ENCODE measurements at places on chromosomes 3 and 15.

DNA sequence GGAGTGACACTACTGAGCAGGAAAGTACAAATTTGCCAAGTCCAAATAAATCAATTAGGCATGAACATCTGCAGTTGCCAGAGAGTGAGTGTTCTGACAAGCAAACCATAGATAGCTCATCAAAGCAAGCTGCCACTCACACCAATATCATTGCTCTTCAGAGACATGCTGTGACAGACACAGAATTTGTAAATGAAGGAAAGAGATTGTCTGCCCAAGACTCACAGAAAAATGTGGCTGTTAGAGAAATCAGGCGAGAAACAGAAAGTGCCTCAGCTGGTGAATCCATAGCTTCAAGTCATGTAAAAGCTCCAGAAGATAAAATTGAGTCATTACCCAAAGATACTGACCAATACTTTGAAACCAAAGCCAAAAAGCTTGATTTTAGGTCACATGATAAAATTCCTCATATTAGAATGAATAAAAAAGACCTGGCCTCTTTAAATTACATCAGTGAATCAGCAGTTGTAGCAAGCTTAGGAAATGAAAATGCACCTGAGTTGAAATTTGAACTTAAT is 50.8 kb downstream of the CRYBG3 start:
- DNase-seq, result no peak

DNA sequence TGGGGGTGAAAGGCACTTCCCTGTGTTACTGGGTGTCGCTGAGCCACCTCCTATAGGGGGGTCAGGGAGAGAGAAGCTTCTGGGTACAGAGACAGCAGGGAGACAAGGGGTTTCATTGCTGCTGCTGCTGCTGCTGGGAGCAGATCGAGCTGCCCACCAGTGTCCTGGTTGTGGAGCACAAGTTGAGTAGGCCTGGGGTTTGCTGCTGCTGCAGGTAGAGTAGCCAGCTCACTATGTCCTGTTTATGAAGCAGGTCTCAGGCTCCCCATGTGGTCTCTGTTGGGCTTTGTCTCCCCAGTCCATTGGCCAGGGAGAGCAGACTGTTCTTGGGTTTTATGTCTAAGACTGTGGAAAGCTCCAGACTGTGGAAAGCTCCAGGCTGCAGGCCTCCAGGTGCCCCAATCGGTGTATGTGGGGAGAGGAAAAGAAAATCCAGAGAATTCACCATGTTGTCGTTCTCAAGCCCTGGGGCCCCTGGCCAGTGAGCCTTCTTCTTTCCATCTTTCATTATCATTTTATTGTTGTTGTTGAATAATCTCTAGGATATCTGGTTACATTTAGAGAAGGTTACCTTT is 157.8 kb downstream of the ADAMTS17 start:
- peak; percentile 74 for DNase-seq

DNA sequence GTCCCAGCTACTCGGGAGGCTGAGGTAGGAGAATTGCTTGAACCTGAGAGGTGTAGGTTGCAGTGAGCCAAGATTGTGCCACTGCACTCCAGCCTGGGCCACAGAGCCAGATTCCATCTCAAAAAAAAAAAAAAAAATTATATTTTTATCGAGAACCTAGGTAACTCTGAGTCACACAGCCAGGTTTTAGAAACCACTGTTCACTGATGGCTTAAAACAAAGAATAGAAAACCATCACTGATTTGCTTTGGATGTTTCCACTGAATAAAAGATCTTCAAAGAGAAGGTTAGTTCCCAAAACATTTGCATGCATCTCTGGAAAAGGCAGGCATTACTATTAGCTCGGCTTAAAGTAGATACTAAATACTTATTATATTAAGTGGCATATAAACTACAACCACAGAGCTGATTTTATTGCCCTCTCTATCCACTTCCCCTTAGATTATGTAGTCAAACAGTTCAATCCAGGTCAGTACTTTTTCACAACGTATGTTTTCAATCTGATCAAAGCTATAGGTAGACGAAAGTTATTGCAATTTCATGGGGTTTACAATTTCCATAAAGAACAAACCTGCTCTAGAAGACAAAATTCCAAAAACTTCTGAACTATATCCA is 1.4 kb downstream of the B4GALT4 start:
- DNase-seq, result no peak

- no peak for DNase-seq
Observed at GRCh38 chr3:100023595-100023994, 90.7 kb downstream of the FILIP1L start.

DNA sequence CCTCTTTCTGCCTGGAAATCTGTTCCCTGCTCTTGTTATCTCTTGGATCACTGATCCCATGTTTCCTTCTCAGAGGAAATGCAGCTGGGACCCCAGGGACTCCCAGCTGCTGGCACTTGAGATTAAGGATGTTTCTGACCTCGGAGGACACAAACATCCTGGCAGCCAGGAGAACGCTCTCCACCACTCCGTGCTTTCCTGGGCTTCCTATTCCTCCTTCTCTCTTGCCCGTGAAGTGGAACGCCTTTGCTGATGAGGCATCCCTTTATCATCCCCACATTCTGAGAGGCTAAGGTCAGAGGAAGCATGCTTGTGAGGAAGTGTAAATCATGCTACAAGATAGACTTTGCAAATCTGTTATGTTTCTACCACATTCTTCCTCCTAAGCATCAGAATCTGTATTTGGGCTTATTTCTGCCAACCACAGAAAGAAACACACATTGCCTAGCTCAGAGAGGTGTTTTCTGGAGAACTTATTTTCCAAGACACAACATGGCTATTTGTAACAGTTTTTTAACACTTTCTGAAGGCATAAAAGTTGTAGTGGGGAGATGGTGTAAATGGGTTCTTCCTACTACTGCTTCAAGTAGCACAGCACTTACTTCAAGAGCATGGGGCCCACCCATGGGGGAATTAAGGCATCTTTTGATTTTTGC is 25.6 kb upstream of the LDHAL6B start:
- no peak for DNase-seq

DNA sequence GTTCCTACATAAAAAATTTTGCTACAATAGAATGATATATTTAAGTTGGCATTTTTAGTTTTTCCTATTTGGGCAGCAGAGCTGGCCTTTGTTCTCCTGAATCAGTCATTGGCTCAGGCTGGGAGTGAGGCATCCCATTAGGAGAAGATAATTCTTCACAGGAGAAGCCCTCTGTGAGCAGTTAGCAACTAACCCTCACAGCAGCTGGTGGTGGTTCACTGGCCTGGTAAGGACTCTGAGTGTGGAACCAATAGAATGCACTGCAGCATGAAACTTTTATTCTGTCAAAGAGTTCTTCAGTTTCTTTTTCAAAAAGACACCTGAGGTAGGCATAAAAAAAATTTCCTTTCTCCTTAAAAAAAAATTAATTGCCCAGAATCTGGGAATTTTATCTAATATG is 562.6 kb downstream of the ZNF385D start:
- no peak for DNase-seq

- no peak for DNase-seq
Observed at GRCh38 chr3:138440596-138440995, 6.2 kb downstream of the ESYT3 start.

GRCh38 chr3:72152551-72153476 is 367.9 kb upstream of the PROK2 start:
- no peak for DNase-seq

DNA sequence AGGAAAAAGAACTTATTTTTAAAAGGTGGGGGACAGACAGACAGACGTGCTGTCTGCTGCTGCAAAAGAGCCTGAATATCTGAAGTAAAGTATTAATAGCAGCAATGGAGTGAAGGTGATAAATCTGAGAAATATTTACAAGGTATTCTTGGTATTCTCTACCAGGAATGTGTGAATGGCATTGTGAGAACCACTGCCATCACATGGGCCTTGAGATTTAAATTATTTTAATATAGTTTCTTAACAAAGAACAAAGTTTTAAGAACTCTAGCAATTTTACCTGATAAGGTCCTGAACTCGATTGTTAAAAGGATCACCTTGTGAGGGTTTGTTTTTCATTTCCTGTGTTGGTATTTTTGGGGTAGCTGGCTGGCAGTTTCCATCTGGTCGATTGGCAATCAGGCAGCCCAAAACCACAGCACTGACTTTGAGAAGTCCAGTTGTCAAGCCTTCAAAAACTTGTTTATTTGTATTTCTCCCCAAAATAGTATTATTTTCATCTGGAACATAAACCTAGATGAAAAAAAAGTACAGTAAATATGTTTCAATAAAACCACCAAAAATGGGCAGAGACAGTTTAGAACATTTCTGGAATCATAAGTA is 97.3 kb downstream of the ISL2 start:
- DNase-seq, result no peak

- DNase-seq, result no peak
Observed at GRCh38 chr3:171854649-171855305, 11.6 kb downstream of the TMEM212 start.

- no peak for DNase-seq
Observed at GRCh38 chr3:195184716-195185421, 86.1 kb downstream of the XXYLT1 start.

DNA sequence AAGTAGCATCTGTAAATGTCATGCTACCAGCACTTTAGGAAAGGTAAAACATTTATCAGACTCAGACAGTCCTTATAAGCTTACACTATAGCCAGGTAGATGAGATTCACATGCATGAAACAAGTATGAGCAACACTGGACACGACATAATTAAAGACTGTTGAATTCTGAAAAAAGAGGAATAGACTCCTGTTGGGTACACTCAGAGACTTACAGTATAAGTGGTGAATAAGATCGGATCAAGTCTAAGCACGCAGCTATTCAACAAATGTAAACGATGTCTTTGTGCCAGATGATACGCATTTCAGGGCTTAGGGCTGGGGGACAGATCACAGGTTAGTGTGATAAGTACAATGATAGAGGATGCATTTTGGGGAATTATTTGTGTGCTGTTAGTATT is 43.2 kb upstream of the SPPL2A start:
- no peak for DNase-seq

- no peak for DNase-seq
Observed at GRCh38 chr15:39156166-39156565, 424.7 kb upstream of the THBS1 start.

GRCh38 chr15:32636908-32637567 is 4.5 kb upstream of the SCG5 start:
- DNase-seq, result no peak

GRCh38 chr3:71328926-71329325 is 254.6 kb downstream of the FOXP1 start:
- DNase-seq, result no peak

GRCh38 chr3:112676659-112677234 is 35.8 kb upstream of the CCDC80 start:
- no peak for DNase-seq

- no peak for DNase-seq
Observed at GRCh38 chr3:66482018-66482404, 18.8 kb downstream of the LRIG1 start.

GRCh38 chr15:30001602-30002001 is 81.2 kb upstream of the GOLGA8J start:
- no peak for DNase-seq

- no peak for DNase-seq
Observed at GRCh38 chr15:52483707-52484106, 45.0 kb downstream of the MYO5A start.
